ENCODE measurements at places on chromosomes 12 and 14.

DNA sequence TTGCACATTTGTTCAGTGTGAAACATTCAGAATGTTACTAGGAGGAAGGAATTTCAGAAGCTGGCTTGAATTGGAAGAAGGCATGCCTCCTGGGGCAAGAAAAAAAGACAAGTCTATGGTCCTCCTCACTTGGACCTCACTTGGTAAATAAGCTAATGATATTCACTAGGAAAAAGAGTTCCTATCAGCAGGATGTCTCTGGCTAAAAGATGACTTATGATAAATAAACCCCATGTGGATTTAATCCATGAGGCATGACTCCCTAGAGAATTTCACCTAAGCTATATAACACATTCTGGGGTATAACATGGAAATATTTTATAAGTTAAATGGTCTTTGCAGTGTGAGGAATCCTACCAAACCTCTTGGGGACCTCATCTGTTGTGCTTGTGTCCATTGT, 199.9 kb downstream of the LRIG3 start:
- no peak for DNase-seq

DNA sequence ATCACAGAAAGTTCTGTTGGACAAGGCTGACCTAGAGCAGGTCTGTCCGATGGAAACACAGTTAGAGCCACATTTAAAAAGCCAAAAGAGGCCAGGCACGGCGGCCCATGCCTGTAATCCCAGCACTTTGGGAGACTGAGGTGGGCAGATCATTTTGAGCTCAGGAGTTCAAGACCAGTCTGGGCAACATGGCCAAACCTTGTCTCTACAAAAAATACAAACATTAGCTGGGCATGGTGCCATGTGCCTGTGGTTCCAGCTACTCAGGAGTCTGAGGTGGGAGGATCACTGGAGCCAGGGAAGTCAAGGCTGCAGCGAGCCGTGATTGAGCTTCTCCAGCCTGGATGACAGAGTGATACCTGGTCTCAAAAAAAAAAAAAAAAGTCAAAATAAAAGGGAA, 14.9 kb downstream of the UBE3B start:
- DNase-seq, result no peak

DNA sequence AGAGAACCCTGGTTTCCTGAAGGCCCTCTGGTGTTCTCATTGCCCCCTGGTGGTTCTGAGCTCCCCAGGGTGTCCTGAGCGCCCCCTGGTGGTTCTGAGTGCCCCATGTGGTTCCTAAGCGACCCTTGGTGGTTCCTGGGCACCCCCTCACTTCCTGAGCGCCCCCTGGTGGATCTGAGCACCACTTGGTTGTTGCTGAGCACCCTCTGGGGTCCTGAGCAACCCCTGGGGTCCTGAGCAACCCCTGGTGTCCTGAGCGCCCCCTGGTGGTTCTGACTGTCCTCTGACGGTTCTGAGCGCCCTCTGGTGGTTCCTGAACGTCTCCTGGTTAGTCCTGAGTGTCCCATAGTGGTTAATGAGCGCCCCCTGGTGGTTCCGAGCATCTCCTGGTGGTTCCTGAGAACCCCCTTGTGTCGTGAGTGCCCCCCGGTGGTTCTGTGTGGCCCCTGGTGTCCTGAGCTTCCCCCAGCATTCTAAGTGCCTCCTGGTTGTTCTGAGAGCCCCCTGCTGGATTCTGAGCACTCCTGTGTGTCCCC, 568.3 kb downstream of the TMEM121 start:
- no peak for DNase-seq

- no peak for DNase-seq
Measured at GRCh38 chr12:128394137-128394536, 127.2 kb downstream of the TMEM132C start.

DNA sequence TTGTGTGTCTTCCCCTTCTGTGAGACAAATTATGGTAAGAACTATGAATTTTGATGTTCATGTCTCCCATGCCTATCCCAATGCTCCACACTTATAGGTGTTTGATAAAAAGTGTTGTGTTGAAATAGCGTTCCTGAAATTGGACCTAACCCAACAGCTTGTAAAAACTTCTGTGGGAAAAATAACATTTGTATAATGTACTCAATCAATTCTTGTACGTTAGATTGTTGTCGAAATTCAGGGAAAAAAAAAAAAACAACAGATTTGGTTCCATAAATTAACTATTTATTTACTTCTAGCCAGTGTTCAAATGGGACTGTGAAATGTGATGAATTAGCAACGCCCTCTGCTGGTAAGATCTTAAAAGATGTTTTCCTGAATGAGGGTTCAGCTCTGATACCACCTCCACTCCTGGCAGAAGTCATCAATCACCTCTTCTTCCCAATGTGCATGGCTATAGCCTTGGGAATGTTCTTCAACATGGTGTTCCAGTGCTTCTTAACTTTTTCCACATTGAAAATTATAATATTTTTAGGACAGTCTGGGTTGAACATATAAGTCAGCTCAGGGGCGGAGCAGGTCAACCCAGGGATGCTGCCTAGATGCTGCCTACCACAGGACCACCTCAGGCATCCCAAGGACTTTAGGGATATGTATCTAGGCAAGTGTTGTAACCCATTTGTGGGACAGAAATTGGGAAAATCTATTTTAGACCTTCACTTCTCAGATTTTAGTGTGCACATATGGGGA, 170.6 kb downstream of the OTOGL start:
- no peak for DNase-seq

DNA sequence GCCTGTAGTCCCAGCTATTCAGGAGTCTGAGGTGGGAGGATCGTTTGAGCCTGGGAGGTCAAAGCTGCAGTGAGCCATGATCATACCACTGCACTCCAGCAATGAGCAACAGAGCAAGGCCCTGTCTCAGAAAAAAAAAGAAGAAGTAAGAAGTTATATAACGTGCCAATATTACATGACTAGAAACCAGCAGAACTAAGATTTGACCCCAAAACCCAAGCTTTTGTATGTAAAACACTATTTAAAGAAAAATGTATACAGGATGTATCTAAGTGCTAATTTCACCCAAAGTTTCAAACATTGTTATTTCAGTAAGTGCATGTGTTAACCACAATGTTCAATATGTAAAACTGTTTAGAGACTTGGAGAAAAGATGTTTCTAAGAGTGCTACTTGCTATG, 94.7 kb downstream of the SLC5A8 start:
- no peak for DNase-seq

DNA sequence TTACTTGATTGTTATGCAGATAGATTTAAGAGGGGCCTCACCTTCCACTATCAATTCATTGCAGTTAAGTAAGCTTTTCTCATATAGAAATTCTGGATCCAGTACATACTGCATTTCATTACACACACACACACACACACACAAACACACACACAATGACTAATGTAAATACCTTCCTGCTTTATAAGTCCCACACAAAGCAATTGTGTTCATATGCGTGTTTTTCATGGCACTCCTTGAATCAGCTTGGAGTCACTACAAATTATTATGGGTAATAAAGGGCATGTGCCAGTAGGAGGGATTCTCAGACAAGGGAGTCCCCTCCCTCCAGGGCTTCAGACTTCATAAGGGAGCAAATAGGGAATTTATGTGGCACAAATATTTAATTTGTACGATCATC, 4.5 kb downstream of the MIPOL1 start:
- DNase-seq, result no peak

- no peak for DNase-seq
Measured at GRCh38 chr12:50918584-50919316, 33.6 kb upstream of the HIGD1C start.

GRCh38 chr12:102364709-102365108, 115.7 kb downstream of the IGF1 start:
- no peak for DNase-seq

GRCh38 chr12:97567619-97568110, 105.1 kb downstream of the RMST start:
- DNase-seq, result no peak

DNA sequence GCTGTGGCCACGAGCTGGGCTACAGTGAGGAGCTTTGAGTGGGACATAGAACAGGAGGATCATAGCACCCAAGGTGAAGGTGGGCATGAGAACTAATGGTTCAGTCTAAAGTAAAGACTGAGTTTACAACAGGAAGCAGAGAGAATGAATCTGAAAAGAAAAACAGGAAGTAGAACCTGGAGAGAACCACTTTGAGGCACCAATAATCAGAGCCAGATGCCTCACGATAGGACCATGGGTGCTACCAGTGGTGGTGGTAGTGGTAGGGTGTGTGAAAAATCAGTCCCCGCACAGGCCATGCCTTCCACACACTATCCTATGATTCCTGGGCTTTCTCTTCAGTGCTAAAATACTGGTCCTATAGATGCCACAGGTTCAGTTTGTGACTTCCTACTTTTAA, 293.6 kb downstream of the AKAP6 start:
- no peak for DNase-seq

- DNase-seq, result no peak
Measured at GRCh38 chr12:80559766-80560165, 115.7 kb downstream of the PTPRQ start.

DNA sequence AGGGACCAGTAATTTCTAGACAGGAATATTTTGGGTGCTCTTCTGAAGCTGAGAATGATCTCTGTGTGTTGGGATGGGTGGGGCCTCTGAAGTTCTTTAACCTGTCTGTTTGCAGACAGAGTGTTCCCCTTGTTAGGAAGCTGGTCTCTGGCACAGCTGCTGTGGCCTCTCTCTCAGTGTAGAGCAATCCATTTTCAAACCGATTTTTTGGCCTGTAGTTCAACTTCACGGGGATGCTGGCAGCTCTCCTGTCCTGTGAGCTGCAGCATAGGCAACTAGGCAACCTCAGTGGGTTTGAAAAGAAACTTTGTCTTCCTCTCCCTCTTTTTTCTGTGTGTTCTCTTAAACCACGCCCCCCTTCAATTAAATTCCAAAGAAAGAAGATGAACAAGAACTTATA, 69.1 kb downstream of the SMOC1 start:
- no peak for DNase-seq

- no peak for DNase-seq
Measured at GRCh38 chr14:75972801-75973421, 8.9 kb downstream of the TGFB3 start.

- DNase-seq, result no peak
Measured at GRCh38 chr12:53735-54730, 12.5 kb upstream of the IQSEC3 start.

DNA sequence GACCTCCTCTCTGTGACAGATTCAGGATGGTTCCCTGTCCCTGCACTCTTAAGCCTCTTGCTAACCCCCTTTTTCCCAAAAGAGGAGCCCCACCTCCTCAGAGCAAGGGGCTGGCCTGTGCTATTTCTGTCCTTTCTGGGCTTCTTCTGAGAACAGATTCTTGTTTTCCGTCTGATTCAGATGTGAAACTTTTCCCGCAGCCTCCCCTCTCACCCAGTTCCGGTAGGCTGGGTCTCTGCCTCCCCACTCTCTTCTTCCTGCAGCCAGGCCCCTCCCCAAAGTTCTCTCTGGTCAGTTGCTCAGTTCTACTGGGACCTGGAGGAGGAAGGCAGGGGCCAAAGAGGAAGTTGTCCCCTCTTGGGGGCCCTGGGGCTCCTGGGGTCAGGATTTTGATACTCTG, 11.8 kb downstream of the PDE1B start:
- DNase-seq, result no peak

GRCh38 chr12:69275471-69275891, 36.1 kb downstream of the CPSF6 start:
- no peak for DNase-seq

DNA sequence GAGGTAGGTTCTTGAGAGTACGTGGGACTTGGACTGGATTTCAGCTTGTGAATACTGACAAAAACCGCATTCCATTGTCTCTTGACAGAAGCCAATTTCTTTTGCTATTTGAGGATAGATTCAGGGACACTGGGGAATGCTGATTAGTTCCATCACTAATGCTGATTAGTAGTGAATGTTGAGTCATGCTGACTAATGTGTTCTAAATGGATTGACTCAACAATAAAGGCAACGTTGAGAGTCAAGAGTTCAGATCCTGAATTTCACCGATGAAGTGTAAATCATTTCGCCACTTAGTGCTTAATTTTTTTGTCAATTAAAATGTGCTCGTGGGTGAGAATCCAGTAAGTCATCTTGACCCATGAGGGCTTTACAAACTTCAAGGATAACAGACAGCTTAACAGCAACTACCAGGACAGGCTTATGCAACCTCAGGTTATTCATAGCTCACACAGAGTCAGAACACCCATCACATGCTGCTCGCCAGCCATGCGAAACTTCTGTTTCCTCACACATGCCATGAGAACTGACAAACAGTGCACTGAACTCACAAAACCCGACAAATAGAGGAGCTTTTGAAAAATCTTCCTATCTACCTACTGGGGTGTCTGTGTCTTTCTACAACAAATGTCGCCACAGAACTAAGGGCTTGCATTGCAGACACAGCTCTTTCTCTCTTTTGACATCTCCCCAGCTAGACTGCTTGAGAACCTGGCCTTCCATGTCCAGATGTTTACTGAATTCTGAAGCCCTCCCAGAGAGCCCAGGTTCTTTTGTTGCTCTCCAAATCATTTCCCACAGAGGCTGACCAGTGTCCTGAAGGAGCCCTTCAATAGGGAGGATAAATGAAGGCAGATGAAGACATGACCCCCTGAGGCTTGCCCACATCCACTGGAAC, 316.4 kb downstream of the ZFP36L1 start:
- no peak for DNase-seq

GRCh38 chr12:127253797-127254327, 1013.1 kb upstream of the TMEM132C start:
- no peak for DNase-seq

GRCh38 chr12:71242511-71242910, 84.7 kb upstream of the TSPAN8 start:
- no peak for DNase-seq

DNA sequence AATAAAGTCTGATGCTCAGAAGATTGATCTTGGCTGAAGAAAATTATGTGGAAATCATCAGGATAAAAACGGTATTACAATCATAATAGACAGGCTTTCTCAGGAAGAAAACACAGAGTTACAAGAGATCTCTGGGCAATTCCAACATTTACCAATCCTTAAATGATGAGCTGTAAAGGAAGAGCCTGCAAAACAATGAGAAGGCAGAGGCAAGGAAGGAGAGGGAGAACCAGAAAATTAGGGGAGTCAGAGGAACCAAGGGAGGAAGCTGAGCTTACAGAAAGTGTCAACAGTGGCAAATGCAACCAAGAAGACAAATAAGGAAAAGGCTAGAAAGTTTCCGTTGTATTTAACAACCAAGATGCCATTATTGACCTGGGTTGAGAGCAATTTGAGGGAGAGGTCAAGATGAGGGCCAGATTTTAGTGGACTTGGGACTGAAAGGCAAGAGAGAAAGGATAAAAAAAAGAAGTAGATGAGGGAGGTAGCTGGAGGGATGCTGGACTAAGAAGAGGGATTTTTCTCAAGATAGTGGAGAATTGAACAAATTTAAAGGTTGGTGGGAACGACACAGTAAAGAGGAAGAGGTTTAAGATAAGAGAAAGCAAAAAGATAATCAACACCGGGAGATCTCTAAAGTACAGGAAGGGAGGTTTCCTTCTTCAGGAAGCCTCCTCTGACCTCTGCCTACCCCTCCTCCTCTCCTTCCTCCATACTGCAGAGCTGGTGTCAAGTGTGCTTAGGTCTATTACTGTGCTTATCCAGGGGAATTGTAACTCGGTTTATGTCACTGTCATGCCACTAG, 116.9 kb downstream of the DUSP6 start:
- no peak for DNase-seq

DNA sequence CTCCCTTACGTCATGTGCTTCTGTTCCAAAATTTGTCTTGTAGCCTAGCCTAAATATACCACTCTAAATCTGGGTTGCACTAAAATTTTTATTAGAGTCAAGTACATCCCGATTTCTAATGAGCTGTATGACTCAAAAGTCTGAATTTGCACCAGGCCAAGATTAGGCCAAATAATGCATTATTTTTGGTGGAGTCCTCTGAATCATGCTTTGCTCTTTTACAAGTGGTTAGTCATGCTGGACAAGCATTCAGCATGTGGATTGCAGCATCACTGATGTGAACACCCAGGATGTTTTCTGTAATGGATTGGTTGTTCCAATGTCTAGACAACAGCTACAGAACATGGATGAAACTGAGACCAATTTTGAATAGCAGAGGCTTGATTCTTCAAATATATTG, 23.7 kb downstream of the HEBP1 start:
- DNase-seq, result no peak
